ENCODE measurements at places on chromosomes 6 and 20.
A peak's percentile ranks its signal among the peaks of the same experiment; 100 is the strongest.

DNA sequence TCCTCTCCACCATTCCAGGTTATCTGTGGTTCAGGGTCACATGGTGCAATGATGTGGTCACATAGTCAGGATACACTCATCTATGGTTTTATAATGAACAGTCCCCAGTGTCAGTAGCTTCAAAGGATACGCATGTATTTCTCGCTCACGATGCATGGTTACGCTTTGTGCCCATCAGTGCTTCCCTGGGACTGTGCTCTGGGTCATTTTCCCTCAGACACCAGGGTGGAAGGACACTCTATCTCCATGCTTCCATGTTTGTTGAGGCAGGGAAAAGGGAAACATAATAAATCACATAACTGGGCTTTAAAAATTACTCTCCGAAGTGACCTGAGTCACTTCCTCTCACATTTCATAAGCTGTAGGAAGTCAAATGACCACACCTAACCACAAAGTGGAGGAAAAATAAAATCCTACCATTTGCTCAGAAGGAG lies 394.8 kb upstream of the NOX3 start:
- DNase-seq, result peak; percentile 84

- no peak for DNase-seq
These were observed 374.0 kb upstream of the ZFP64 start for GRCh38 chr20:52565614-52566013.

DNA sequence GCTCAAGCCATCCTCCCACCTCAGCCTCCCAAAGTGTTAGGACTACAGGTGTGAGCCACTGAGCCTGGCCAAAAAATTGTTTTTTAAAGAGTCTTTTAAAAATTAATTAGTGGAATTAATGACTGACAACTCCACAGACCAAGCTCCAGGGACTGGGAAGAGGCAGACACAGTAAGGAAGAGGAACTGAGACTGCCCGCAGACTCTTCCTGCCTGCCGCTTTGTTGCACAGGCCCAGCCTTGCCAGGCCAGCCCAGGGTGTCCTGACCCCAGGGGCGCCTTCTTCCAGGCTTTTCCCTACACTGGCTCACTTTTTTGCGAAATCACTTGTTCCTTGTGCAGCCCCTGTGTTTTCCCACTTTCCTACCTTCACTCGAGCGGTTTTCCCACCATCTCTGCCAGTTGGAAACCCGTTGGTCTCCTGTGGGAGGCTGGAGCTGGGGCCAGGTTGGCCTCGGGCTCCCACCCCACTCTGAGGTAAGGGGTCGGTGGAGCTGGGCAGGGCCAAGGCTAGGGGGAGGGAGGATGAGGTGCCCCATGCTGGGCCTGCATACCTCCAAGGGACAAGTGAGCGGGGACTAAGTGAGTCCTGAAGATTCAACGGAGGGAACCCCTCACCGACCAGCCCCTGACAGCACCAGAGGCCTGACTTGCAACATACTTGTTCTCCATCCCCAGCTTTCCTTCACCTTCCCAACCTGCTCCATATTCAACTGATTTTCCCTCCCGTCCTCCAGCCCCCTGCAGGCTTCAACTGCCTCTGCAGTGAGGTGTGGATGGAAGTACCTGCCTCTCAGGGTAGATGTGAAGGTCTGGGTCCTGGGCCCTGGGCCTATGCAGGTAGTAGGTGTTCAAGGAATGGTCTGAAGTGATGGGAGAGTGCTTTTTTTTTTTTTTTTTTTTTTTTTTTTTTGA lies 23.5 kb upstream of the SMIM29 start:
- DNase-seq, result no peak

GRCh38 chr20:35729836-35730582 lies 12.1 kb downstream of the RBM39 start:
- DNase-seq, result no peak

- DNase-seq, result no peak
These were observed 297.7 kb downstream of the DOK5 start for GRCh38 chr20:54772893-54773642.

DNA sequence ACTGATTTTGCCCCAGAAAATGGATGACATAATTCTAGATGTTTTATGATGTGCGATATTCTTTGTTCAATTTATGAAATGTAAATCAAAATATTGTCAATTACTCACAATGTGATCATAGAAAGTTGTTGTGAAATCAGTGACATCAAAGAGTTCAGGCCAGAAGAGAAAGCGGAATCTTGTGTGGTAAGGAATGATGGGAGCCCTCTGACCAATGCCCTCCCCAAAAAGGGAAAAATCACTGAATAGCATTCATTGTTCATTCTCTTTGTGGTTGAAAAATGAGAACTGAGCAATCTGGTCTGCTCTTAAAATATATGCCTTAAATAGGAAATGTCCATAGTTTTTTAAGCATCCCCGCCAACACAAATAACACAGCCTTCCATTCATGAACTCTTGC lies 247.1 kb upstream of the GRIK2 start:
- DNase-seq, result peak; percentile 13

GRCh38 chr20:45969712-45970634 lies 2.0 kb downstream of the ZNF335 start:
- DNase-seq, result peak; percentile 76

DNA sequence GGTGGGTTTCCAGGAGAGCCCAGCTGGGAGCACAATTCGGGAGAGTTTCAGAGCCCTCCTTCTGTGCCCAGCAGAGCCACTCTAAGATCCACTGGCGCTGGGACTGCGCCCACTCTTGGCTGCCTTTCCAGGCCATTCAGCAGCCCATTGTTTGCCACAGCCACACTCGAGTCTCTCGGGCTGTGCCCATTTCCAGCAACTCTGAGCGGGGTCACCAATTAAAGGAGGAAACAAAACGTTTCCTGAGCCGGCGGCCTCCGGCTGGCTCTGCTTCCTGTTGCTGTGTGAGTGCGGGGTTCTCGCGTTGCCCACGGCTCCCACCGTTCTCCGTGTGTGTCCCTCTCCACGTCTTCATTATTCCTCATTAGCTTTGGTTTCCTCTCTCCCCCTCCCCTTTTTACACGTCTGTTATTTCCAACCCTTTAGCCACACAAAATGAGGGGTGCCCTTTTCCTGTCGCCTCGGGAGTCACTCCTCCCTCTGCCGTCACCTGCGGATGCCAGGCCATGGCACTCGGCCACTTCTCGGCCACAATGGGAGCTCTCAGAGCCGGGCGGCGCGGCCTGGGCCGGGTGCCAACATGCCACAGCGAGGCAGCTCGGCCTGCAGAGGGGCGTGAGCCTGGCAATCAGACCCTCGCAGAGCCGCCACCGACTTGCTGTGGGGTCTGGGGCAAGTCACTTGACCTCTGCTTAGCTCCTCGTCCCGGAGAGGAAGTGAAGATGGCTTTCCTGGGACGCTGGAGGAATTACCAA lies 94.3 kb upstream of the NKX2-2 start:
- DNase-seq, result no peak

- no peak for DNase-seq
These were observed 23.3 kb downstream of the NAPB start for GRCh38 chr20:23397961-23398360.

GRCh38 chr20:39048000-39048696 lies 86.0 kb downstream of the DHX35 start:
- peak; percentile 76 for DNase-seq

DNA sequence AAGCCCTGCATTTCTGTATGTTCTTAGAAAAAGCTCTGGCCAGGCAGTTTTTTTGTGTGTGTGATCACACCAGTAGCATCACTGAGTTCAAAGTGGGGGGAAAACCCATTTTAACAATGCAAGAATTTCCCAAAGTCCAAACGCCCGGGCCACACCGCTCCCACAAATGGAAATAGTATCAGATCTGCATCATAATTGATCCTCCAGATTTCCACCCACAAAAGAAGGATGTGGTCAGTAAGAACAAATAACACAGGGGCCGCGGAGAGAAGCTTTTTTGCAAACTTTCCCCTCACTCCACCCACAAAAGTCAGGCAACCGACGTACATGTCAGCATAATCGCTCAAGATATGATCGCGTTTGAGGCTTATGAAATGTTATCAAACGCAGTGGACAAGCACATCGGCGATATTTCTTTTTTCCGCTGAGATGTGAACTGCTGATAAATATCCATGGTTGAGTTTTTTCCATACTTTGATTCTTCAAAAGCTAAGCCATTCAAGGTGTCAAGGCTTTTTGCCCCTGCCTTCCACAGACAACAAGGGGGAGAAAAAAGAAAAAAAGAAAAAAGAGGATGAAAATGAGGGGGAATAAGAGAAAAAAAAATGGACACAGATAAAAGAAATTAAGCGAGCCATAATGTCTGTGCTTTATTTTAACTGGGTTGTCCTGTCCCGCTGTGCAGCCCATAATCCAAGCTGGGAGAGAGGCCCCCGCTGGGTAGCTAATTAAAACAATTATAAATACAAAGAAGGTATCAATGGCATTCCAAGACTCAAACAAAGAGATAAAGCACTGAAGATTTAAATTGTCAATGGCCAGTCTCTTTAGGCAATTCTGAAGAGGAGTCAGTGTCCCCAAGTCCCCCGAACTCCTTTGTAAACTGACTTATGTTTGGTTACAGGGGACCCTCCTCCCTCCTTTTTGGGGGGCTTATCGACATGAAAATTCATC lies 143.5 kb downstream of the ZFP64 start:
- peak; percentile 35 for DNase-seq

DNA sequence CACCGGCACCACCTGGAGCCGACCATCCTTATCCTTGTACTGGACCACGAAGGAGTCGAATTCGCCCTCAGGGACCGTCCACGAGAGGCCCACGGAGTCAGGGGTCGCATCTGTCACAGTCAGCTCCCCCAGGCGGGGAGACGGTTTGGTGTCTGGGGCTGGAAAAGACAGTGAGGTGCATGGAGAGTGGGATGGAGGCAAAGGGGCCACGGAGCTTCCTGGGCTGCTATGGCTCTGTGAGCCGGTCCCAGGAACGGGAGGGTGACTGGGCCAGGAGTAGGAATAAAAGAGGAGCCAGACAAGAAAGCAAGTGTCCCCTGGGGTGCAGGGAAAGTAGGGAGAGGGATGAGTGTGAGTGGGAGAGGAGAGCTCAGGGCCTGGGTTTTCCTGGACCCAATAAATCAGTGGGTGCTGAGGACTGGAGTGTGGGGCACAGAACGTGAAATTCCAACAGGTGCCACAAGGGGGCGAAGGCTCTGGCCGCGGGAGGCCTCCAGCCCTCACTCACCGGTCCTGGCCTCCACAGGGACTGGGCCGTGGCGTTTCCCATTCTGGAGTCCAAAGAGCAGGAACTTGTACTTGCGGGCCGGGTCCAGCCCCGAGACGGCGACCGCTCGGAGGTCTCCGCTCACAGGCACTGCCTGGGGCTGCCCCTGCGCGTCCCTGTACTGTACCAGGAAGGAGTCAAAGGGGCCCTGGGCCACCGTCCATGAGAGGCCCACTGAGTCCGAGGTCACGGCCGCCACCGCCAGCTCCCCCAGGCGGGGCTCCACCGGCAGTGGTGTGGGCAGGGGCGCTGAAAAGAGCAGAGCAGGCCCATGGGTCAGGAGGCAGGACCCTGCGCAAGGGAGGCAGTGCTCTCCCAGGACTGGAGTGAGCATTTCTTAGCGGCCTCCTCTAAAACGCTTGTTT lies 9.9 kb downstream of the CYP21A2 start:
- peak; percentile 66 for DNase-seq

DNA sequence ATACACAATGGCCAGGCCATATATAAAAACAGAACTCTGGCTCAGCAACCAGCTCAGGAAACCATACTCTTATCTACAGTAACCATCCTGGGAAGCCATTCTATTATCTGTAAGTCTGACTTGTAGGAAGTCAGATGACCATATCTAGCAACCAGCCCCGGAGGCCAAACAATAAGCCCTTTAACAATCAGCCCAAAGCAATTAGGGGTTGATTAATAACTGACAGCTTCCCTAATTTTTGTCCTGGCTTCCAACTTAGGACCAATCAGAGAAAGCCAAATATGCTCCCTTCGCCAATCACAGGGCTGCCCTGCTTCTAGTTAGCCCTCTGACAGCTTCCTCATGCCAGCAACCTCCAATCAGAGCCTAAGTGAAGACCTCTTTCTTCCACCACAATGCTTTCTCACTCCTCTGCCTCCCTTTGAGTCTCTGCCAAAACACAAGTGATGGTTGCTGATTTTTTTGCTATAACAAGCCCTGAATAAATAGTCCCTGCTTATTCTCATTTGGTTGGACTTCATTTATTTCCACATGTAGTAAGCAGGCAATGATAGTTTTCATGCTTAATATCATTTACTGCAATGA lies 37.8 kb upstream of the STXBP5 start:
- peak; percentile 23 for DNase-seq

DNA sequence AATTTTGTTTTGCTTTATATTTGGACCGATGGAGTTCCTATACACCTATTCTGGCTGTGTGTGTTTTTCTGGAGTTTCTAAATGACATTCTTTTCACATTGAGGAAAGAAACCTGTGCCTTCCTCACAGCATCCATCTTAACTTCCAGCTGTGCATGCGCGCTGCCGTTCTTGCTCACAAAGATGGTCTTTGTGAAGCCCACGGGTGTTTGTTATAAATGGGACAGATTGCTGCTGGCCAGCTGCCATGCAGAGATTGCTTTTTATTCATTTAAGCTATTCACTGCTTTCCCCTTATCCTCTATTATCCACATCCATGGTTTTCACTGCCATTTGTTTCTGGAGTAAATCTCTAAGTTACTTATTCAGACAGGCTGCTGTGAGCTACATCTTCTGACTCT lies 54.2 kb downstream of the SYNDIG1 start:
- DNase-seq, result no peak

GRCh38 chr20:62104791-62105345 lies 17.4 kb upstream of the LSM14B start:
- no peak for DNase-seq

DNA sequence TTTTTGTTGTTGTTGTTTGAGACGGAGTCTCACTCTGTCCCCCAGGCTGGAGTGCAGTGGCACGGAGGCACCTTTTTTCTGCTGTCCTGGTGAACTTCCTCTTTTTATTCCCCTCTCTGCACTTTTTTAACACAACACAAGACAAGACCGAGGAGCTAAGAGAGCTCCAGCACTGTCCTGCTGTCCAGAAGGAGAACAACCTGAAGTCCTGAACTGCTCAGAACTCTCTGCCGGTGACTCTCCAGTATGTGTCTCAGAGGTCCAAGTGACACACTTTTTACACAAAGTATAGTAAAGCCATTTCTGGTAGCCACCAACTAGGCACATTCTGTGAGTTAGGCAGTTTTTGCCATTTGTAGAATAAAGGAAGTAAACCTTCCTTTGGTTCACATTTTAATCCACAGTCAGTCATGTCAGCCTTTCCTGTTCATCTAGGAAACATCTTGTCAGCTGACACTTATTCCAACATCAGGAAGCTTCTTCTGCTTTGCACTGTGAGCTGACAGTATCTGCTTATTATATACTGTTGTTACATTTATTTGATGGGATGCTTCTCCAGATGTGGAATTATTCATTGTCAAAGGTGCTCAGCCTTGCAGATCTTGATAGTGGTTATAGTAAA lies 28.1 kb upstream of the TXNDC5 start:
- no peak for DNase-seq

GRCh38 chr6:44000164-44000842 lies 126.9 kb downstream of the MRPL14 start:
- peak; percentile 60 for DNase-seq

DNA sequence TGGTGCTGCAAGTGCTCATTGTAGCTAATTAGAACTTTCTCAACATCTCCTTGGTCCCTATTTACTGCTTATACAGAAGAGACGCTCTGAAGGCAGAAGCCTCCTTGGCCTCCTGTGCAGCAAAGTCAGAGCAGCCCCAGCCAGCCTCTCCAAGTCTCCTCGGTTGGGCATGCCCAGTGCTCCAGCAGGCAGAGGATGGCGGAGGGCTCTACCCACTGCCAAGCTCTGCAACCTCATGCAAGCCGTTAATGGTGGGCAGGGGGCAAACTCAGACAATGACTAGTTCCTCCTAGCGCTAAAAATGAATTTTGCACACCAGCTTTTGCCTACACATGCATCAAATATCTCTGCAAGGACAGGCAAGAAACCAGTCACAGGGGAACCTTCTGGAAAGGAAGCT lies 27.8 kb downstream of the NOL4L start:
- DNase-seq, result no peak

Measured in A172 (cell line).